ENCODE measurements at places on chromosomes 1 and 21.
A peak's percentile ranks its signal among the peaks of the same experiment; 100 is the strongest.

DNA sequence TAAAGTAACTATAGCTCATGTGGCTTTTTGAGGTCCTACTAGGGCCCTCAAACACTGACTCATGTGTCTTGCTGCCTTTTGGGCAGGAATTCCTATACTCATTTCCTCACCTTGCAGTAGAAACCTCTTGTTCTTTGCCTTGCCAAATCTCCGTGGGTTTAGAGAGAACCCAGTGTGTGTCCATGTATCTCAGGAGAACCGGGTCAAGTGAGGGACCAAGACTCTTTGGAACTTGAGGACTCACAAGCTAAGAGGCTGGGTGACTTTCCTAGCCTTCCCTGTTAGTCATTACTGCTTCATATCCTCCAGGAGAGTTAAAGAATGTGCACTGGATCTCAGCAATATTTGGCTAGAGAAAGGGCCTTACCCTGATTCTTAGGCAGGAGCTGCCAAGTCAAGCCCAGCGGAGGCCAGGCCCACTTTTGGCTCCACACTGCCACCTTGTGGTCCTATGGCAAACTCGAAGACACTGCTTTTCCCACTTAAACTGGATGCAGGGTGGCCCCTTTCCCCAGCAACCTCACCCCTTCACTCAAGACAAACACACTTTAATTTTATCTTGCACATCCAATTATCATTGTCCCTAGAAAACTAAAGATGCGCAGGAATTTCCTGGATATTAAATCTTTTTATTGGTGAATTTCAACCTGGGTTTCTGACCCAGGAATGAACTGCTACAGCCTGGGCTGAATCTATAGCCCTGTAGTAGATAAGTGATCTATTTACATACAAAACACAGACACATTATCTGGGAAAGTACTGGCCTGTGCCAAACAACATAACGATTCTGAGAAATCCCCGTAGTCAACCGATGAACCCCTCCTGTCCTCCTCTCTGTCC is 10.6 kb downstream of the AVPR1B start:
- peak; percentile 77 for DNase-seq

DNA sequence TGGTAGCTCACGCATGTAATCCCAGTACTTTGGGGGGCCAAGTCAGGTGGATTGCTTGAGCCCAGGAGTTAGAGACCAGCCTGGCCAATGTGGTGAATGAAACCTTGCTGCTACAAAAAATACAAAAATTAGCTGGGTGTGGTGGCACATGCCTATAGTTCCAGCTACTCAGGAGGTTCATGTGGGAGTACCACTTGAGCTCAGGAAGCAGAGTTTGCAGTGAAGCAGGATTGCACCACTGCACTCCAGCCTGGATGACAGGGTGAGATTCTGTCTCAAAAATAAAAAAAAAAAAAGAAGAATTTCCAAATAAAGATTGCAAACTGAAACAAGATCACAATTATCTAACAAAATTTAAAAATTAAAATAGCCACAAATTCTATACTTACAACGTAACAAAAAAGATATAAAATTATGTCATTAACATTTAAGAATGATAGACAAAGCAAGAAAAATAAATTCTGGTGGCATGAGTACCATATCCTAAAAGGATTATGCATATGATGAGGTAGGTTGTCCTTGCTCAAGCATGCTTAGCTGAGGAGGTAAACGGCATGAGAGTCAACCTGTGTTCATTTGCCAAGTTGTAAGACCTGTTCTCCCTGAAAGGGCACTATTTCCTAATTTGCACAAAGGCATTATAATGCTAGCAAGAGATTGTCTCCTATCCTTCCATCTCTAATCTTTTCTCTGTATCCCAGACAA is 20.2 kb downstream of the IPP start:
- no peak for DNase-seq

DNA sequence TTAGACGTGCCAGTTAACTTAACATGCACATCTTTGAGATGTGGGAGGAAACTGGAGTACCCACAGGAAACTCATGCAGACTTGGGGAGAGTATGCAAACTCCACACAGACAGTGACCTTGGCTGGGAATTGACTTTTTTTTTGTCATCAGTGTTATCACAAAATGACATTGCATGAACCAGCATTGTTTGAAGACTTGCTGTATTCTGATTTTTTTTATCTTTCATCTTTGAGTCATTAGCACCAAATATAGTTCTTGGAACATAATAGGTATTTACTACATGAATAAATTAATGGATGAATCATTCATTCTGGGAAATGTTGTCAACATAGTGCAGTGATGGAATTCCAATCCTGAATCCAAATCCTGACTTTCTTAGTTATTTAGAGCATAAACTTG is 77.0 kb downstream of the ATF6 start:
- DNase-seq: no peak

GRCh38 chr1:166721145-166721544 is 118.1 kb upstream of the POGK start:
- DNase-seq: no peak

Data from activated naive CD8-positive, alpha-beta T cell treated with anti-CD3 and anti-CD28 coated beads, Interleukin-2, amount 10 ng/mL, durations not matched to agents 7 days and 5 days (primary cell).